ENCODE measurements at places on chromosomes 7 and 10. TPM values are rescaled to one million over a fixed set of nuclear protein-coding genes. Genes with fewer than 3 reads are reported as not detected.

Gene ZNF777
- 18.9 TPM for total RNA-seq

DNA sequence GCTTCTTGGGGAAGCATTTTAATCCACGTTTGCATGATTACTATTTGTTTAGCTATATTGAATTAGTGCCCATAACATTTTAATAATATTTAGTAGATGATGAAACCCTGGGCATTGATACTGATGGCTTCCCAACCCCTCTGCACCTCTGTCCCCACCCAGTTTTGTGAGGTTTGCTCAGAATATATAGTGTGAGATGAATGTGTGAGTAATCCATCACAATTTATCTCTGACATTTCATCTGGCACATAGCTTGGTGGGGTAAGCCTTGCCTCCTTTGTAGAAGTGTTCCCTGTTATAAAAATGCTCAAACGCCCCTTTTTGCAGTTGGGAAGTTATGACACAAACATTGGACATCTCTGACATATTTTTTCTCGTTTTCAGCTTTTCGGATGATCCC is 104.2 kb downstream of the WNT2 start:
- H3K36me3 ChIP-seq, result peaks cover 1% of the 10 kb centered on the region
- H3K27ac ChIP-seq, result no peak overlapping the region
- H3K27me3 ChIP-seq, result no peaks in the 10 kb centered on the region
- no peak overlapping the region for H3K4me3 ChIP-seq

DNA sequence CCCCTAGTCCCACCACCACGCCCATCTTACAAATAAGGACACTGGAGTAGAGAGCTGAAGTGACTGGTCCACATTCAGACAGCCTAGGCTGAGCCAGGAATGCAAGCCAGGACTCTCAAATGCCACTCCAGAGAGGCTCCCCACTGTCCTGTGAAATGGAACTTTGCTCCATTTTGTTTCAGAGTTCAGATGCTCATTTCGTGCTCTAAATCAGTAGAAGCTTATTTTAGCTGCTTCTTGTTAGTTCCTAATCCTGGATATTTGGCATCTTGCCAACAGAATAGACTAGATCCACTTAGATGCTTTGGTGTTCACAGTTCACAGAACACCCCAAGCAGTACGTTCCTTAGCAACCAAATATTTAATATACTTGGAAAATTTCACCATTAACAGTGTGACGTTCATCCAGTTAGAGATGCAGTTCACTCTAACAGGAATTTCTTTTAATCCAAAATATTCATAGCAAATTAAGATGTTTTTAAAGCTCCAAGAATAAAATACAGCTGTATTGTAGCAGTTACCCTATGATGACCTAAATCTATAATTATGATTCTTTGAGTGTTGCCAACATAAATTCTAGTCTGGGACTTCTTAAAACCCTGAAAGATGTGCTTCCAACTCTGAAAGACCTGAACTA is 7.3 kb downstream of the MMP21 start:
- H3K27me3 ChIP-seq, result no peaks in the 10 kb centered on the region
- peaks cover 18% of the 10 kb centered on the region for H3K36me3 ChIP-seq
- DNase-seq, result no peak
- H3K4me1 ChIP-seq, result no peaks in the 10 kb centered on the region

DNA sequence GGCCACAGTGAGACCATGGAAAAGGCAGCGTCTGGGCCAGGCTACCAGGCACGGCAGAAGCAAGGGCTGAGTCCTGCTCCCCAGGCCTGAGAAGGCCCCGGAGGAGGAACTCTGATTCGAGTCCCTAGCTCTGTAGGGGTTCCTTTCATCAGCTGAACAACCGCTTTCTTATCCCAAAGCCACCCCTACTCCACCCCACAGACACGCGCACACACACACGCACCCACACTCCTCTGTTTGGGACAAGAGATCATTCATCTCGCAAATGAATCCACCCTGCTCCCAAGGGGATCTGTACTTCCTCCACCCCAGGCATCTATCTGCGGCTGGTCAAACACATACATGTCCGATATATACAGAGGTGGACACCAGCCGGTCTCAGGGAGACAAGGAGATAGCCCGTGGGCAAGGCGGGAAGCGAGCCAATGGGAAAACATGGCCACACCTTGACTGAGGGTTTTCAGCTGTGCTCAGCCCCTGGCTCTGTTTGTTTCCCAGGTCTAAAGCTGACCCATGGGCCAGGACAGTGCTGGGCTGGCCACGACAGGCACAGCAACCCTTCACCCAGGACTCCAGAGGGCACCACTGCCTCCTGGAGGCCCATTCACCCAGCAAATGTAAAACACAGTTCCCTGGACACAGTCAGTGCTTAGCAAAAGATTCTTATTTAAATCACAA is 7.3 kb downstream of the ZCCHC24 start:
- H3K4me1 ChIP-seq, result peaks cover 18% of the 10 kb centered on the region
- no peak for DNase-seq
- no peak overlapping the region for H3K27ac ChIP-seq
- no peak overlapping the region for H3K4me3 ChIP-seq
- H3K36me3 ChIP-seq, result no peaks in the 10 kb centered on the region

GRCh38 chr10:79269443-79269842 is 77.8 kb upstream of the PPIF start:
- no peaks in the 10 kb centered on the region for H3K27me3 ChIP-seq
- no peak overlapping the region for H3K27ac ChIP-seq
- H3K4me3 ChIP-seq, result no peak overlapping the region

- H3K36me3 ChIP-seq, result no peaks in the 10 kb centered on the region
- H3K4me3 ChIP-seq, result no peak overlapping the region
- no peaks in the 10 kb centered on the region for H3K4me1 ChIP-seq
- no peaks in the 10 kb centered on the region for H3K27me3 ChIP-seq
These were observed 201.5 kb downstream of the GRID1 start for GRCh38 chr10:86164960-86165630.

Gene PMPCB
- total RNA-seq, result 90.3 TPM

DNA sequence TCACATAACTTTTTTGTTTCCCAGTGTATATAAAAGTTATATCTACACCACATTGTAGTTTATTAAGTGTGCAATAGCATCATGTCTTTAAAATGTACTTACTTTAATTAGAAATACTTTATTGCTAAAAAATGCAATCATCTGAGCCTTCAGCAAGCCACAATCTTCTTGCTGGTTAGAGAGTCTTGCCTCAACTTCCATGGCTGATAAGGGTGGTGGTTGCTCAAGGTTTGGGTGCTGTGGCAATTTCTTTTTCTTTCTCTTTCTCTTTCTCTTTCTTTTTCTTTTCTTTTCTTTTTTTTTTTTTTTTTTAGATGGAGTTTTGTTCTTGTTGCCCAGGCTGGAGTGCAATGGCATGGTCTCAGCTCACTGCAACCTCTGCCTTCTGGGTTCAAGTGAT is 360.0 kb downstream of the MAGI2 start:
- no peaks in the 10 kb centered on the region for H3K4me1 ChIP-seq
- no peaks in the 10 kb centered on the region for H3K36me3 ChIP-seq
- no peak overlapping the region for H3K27ac ChIP-seq
- no peak for DNase-seq
- no peak overlapping the region for H3K4me3 ChIP-seq

DNA sequence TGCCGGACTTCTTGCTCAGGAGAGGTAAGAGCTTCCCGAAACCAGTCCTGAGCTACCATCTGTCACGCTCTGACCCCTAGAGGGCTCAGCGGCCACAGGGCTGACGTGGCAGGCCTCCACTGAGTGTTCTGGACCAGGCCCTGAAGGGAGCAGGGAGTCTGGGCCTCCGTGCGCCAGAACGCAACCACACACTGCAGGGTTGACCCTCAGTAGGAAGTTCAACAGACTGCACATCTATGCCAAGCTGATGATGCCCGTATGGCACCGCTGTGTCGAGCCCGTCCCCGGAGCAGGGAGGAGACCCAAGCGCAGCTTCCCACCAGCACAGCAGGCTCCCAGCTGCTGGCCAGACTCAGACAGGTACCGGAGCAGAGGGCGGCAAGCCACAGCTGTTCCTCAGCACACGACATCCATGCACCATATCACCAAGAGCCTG is 39.2 kb downstream of the CAMK2B start:
- no peak overlapping the region for H3K27ac ChIP-seq
- H3K27me3 ChIP-seq, result no peaks in the 10 kb centered on the region
- no peaks in the 10 kb centered on the region for H3K4me1 ChIP-seq
- H3K36me3 ChIP-seq, result no peaks in the 10 kb centered on the region
- H3K4me3 ChIP-seq, result no peak overlapping the region
- no peak for DNase-seq

GRCh38 chr10:102643336-102644065 is 778 bp upstream of the TRIM8 start:
- H3K27ac ChIP-seq, result peak overlapping the region; percentile 86
- H3K4me1 ChIP-seq, result peaks cover 30% of the 10 kb centered on the region
